Nucleus accumbens (tissue), 56 donors: ENCODE measurements at places on chromosomes 16 and 17.

GRCh38 chr16:68754084-68754792 is 17.1 kb downstream of the CDH1 start:
- DNase-seq = no peak

DNA sequence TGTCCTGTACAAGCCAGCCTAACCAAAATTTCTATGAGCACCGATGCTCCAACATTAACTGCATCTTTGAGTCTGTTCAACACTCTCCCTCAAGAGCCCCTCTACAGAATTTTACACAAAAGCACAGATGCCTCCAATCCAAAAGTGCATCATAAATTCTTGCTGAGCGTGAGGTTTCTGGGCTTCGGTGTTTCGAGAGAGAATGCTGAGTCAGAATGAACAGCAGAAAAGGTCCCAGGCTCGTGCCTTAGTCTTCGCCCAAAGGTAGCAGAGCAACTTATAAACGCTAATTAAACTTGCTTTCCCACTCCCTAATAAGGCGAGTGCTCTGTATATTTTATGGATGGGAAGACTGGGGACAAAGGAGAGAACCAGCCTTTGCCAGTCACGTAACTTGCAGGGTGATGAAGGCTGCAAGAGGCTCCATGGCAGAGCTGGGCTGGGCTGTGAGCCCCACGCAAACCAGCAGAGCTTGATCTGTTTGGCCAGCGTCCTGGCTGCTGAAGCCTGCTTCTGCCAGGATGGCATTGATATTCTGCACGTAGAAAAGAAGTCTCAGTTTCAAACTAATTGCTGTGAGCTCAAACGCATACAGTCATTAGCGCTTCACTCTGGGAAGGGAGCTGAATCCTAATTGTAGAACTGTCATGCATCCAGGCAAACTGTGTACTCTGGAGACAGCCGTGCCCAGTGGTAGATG is 138.5 kb downstream of the DNAH9 start:
- no peak for DNase-seq

DNA sequence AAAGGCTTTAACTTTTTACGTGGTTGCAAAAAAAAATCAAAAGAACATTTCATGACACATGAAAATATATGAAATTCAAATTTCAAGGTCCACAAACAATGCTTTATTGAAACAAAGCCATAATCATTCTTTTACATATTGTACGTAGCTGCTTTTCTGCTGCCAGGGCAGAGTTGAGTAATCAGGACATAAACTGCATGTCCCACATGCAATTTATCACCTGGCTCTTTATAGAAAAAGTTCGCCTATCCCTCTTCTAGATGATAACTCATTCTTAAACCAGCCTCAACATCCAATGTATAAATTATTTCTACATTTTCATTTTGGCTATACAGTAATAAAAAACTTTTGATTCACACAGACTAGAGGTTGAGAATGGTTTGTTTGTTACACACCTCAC is 154.9 kb downstream of the AXIN2 start:
- DNase-seq = no peak

DNA sequence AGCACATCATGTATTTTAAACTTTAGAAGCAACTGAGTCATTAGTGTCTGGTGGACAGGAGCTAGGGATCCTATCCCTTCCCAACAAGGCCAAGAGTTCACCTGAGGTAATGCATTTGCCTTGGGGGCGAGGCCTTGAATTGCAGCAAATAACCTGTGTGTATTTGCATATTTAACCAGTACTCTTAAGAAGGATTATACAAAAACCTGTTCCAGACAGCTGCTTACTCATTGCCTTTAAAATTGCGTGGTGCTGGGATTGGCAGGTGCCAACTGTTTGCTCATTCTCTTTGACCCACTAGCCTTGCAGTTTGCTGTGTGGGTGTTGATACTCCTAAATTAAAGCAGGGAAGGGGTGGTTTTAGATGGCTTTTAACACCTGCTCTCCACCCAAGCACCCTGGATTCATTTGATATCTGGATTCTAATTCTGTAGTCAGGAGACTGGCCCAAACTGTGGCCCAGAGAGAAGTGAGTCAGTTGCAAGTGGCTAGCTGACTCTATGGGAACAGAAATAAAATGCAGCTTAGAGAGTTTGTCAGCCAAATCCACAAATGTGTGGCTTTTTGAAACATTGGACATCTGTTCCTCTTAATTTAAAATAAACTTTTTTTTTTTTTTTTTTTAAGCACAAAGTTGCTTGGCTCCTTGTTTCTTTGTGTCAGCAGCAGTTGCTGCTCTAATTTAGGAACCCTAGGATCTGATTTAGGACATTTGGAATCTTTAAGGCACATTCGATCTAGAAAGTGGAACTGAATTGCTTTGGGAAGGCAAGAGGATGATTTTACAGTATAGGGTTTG is 46.9 kb downstream of the TUBD1 start:
- DNase-seq = no peak

GRCh38 chr17:80253631-80254395 is 6.8 kb upstream of the RNF213 start:
- no peak for DNase-seq

DNA sequence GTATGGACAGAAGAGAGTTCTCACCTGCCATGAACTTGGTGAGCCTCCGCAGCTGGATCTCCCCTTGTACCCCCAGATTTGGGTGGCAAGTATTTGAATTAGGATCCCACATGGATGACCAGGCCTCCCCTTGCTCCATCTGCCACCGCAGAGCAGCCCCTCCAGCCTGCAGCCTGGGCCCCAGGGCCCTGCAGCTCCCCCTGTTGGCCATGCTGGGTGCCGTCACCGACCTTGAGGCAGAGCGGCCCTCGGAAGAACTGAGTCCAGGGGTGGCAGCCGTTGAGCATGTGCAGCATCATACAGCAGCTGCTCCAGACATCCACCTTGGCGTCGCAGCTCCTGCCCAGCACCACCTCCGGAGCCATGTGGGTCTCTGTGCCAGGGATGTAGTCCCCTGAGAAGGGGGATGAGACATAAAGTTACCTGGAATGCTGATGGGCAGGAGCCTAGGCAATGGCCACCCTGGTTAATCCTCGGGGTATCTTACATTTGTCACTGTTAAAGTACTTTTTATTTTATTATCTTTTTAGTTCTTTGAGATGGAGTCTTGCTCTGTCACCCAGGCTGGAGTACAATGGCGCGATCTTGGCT is 9.0 kb upstream of the SPATA32 start:
- DNase-seq = no peak

DNA sequence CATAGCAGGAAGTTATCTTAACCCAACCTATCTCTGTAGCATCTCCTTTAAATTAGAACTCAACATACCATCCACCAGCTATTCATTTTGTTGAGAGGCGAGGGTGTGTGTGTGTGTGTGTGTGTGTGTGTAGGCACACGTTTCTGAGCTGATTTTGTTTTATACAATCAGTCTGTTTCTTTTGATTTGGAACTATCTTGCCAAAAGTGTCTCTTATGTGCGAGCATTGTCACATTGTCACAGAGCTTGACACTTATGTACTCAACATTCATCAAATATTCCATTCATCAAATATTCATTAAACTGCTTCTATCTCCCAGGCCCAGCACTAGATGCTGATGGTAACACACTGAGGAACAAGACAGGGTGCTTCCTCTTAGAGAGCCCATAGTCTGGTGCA is 180.4 kb downstream of the HAPSTR1 start:
- DNase-seq = no peak

DNA sequence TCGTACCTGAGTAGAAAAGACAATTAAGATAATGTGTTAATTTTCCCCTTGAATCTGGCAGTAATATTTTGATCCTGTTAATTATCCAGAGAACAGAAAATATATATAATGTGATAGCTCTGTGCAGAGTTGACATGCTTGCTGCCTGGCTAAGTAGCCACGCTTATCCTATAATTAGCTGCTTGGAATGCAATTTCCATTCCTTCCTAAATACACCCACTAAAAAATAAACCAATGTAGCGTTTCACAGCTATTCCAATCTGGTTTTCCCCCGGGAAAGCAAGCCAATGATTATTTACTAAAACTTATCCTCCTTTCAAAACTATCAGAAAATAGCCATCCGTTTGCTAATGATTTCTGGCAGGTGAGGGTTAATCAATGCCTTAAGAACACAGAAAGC is 134.5 kb upstream of the IRX5 start:
- DNase-seq = no peak
